OCI-LY7 (cell line): ENCODE measurements at places on chromosomes 1 and 21. TPM values are rescaled to one million over a fixed set of nuclear protein-coding genes. Genes with fewer than 3 reads are reported as not detected.
A peak's percentile ranks its signal among the peaks of the same experiment; 100 is the strongest.

- no peak for DNase-seq
Observed at GRCh38 chr1:10774615-10775310, 21.7 kb downstream of the CASZ1 start.

DNA sequence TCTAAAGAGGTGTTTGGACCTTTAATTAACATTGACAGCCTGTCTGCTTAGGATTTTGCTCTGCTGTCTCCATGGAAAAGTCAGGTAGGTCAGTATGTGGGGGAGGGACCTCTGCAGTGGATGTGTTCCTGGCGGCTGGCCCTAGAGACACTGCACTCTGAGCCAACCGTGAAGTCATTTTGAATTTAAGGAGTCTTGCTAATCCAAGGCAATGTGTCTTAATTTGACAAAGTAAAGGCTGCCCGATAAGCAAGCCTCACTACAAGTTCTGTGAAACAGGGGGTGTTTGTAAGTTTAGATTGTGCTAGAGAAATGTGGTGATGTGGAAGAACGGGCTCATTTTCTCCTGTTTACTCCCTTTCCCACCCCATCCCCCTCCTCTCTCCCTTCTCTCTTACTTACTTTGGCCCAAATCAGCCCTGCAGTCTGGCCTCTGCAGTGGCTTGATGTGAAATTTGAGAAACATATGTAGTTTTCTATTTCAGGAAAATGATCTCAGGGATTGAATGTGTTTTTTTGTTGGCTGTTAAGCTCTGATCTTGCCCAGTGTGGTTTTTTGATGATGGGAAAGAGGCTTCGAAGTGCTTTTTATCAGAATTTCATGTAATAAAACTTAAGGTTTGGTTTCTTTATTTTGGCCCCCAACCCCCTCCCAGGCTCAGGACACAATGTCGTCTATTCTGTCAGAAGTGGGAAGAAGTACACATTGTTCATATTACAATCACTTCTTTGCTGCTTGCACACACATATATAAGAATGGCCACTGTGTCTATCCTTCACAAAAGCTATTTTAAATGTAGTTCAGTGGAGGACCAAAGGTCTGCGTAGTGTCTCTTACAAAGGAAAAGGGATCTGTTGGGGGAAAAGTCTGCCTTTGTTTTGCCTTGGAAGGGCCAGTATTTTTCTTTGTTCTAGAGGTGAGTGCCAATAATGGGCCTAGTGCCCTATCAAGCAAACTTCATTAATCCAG lies 96.6 kb downstream of the FGGY start:
- DNase-seq = no peak

DNA sequence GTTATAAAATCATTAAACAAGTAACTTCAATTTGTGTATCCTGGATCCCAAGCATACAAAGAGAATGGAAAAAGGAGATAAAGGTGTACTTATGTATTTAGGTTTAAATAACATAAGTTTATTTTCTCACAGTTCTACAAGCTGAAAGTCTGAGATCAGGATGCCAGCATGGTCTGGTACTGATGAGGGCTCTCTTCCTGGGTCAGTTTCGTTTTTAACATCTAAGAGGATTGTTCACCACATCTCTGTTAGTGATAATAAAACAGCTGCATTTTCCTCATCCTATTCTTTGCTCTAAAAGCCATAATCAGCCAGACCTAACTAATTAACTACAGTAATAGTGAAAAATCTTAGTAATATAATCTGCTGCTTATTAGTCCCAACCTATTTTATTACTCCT lies 5.2 kb downstream of the EGLN1 start:
- DNase-seq = peak; percentile 35

- no peak for DNase-seq
Observed at GRCh38 chr1:29675481-29676263, 439.4 kb downstream of the PTPRU start.

- no peak for DNase-seq
Observed at GRCh38 chr1:151289080-151289935, 7.2 kb downstream of the ZNF687 start.

The TP73 gene
- total RNA-seq = 0.37 and 0.48 TPM in 2 replicates
